ENCODE measurements at places on chromosomes 13 and 19.

GRCh38 chr13:97429681-97430081 is 4.3 kb upstream of the RAP2A start:
- DNase-seq = no peak

DNA sequence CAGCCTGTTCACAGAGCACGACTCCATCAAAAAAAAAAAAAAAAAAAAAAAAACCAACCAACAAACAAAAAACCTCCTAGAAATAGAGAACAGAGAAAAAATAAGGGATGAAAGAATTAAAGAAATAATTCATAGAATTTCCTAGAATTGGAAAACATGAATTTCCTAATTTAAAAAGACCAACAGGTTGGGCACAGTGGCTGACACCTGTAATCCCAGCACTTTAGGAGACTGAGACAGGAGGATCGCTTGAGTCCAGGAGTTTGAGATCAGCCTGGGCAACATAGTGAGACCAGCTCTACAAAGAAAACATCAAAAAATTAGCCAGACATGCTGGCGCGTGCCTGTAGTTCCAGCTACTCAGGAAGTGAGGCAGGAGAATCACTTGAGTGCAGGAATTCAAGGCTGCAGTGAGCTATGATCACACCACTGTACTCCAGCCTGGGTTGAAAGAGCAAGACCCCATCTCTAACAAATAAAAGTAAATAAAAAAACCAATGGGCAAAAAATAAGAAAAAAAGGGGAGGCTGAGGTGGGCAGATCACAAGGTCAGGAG is 6.5 kb downstream of the SPART start:
- no peak for DNase-seq

- DNase-seq = no peak
Observed at GRCh38 chr19:47094557-47095475, 18.8 kb downstream of the ZC3H4 start.

- DNase-seq = peak; percentile 34
Observed at GRCh38 chr13:25046985-25047511, 48.9 kb upstream of the PABPC3 start.

DNA sequence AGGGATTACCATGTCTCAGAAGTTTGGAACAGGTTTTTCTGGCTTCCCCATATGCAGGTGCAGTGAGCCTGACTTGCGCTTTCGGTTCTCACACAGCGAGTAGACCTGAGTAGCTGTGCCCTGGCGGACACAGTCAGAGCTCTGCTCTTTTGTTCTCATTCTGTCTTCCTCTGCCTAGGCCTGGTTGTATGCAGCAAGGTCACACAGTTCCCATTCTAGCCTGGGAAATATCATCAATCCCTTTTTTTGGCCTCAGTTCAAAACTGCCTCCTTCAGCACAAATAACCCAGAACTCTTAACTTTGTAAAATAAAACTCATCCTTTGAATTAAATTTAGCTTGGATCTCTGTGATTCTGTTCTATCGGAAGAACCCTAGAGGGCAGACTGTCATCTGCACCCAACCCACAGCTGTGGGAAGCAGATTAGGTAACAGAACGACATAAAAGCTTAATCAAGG is 10.2 kb downstream of the OXGR1 start:
- DNase-seq = no peak

DNA sequence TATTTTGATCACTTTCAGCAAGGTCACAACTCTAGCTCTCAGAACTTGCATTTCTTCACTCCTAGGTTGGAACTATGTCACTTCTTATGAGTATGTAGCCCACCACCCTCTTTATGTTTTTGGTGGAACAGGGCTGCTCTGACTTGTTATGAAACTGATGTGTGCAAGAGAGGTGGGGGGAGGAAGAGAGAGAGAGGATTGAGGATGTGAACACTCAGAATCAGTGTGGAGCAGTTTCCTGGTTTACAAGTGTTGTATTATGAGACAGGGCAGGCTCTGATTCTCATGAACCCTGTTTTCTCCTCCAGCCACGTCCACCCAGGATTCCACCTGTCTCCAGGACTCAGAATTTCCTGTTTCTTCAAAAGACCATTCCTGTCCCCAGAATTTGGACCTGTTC is 16.1 kb downstream of the ZNF317 start:
- no peak for DNase-seq

- DNase-seq = peak; percentile 28
Observed at GRCh38 chr19:48867123-48867745, 1.2 kb downstream of the PLEKHA4 start.

- DNase-seq = no peak
Observed at GRCh38 chr19:7850945-7851622, 21.1 kb downstream of the EVI5L start.

DNA sequence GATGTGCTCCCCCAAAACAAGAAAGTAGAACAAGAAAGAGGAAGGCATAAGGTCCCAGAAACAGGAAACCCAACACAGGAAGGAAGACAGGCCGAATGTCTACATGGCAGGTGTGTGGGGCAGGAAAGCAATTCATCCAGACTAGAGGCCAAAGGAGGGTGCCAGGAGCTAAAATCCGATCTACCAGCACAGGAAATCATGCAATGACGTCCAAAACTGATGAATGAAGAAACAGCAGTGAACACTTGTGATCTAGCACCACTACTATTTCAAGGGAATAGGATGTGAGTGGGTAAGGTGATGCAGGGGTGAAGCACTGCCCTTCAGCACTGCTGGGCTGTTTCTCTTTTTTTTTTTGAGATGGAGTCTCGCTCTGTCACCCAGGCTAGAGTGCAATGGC is 59.1 kb downstream of the DOCK9 start:
- no peak for DNase-seq

- DNase-seq = no peak
Observed at GRCh38 chr13:50529154-50529882, 314.2 kb downstream of the DLEU7 start.

DNA sequence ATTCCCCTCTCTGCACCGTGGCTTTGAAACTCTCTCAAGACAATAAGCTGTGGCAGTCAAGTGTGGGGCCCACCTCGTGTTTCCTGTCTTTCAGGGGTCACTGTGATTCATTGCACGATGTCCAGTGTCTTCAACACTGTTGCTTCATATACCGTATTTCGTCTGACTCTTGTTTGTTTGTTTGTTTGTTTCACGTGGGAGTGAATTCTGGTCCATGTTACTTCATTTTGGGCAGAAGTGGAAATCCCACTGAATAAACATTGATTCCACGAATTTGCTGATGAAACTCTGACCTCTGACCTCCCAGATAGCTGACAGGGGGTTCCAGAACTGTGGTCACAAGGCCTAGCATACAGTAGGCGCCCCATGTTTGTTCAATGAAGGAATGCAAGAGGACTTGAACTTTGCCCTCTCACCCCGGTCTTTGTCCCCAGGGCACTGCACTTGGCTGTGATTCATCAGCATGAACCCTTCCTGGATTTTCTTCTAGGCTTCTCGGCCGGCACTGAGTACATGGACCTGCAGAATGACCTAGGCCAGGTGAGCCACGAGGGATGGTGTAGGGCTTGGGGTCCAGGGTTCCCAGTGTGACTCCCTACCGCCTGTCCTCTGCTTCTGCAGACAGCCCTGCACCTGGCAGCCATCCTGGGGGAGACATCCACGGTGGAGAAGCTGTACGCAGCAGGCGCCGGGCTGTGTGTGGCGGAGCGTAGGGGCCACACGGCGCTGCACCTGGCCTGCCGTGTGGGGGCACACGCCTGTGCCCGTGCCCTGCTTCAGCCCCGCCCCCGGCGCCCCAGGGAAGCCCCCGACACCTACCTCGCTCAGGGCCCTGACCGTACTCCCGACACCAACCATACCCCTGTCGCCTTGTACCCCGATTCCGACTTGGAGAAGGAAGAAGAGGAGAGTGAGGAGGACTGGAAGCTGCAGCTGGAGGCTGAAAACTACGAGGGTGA is 5.1 kb downstream of the NFKBIB start:
- DNase-seq = no peak

- DNase-seq = no peak
Observed at GRCh38 chr19:6970443-6970842, 50.8 kb downstream of the MBD3L2B start.

GRCh38 chr19:41334793-41335192 is 18.9 kb downstream of the TGFB1 start:
- DNase-seq = no peak

DNA sequence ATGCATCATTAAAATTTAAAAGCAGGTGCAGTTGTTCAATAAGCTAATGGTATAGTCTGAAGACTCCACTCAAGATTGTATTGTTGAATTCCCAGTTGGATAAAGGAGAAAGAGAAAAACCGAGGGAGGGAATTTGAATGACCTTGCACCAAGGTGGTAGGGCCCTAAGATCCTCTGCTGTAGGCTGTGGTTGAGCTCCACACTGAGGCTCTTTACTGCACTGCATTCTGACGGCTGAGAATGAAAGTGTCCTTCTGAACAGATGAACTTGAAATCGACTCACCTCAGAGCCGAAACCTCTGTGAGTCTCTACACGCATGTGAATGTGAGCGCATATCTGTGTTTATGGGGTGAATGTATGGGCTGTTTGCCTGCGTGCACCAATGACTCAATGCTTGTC is 388.9 kb upstream of the DACH1 start:
- peak; percentile 12 for DNase-seq
